ENCODE measurements at places on chromosomes 6 and 20.

DNA sequence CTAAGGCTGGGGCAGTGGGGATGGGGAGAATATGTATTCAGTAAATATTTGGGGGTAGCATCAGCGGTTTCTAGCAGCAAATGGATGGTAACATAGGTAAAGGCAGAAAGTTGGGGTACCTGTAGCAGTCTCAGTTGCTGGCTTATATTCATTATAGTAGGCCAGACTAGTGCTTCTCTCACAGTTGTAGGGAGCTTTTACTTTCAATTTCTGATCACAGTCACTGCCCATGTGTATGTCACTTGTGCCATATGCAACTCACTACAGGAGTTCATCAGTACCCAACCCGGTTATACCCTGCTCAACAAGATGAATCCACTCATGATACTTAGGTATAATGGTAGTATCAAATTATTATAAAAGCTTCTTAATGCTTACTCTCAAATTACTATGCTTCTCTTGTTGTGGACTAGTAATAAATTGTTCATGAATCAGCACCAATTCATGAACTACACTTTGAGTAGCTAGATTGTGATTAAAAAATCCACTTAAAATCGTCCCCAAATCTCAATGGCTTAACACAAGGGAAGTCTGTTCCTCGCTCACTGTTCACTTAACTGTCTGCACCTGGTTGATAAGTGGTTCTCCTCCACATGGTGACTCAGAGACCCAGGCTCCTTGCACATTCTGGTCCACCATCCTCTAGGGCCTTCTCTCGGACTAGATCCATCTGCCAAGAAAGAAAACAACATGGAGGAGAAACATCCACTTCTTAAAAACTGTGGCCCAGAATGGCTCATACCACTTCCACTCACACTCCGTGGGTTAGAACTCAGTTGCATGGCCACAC lies 31.3 kb upstream of the MYLIP start:
- DNase-seq = no peak

GRCh38 chr6:12266571-12266970 lies 23.6 kb upstream of the EDN1 start:
- DNase-seq = no peak

DNA sequence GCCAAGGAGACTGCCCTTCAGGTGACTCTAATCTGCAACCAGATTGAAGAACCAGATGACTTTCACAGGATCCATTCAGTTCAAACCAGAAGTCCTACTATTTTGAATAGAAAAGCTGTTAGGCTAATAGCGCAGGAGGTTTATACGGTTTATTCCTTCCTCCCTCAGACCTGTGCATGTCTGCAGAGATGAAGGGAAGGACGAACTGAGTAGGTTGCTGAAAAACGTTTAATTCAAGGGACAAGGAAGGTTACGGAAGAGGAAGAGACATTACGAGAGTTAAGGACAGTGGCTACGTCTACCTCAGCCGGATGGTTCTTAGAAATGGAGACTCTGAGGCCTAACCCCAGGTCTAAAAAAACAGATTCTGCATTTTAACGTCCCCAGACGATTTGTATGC lies 978 bp downstream of the AURKA start:
- DNase-seq = no peak

DNA sequence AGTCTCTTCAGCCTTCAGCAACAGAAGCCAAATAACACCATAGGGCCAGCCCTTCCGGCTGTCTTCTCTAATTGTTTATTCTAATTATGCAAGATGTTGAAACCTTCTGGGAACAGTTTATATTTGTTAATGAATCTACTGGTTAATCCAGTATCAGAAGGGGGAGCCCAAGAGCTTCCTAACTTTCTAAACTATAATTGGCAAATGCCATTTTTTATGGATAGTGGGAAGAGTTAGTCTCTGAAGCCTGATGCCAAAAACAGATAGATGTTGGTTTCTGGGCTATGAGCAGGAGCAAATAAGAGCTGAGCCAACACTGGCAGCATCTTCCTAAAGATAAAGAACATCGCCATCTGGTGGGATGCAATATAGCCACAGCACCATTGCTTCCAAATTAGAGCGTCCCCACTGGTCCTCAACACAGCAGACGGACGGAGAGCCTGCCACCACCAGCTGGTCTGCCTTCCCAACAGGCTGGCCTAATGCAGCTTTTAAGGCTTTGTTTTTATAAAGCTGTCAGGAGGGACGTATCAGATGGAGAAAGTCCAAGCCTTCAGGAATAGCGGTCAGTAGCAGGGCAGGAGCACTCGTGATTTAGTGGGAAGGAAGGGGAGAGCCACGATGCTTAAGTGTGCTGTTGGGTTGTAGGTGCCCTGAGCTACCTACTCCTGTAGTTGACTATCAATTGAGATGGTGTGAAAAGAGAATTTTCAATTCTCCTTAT lies 118.8 kb downstream of the RALGAPA2 start:
- no peak for DNase-seq

GRCh38 chr6:154297721-154298120 lies 58.9 kb downstream of the IPCEF1 start:
- no peak for DNase-seq

DNA sequence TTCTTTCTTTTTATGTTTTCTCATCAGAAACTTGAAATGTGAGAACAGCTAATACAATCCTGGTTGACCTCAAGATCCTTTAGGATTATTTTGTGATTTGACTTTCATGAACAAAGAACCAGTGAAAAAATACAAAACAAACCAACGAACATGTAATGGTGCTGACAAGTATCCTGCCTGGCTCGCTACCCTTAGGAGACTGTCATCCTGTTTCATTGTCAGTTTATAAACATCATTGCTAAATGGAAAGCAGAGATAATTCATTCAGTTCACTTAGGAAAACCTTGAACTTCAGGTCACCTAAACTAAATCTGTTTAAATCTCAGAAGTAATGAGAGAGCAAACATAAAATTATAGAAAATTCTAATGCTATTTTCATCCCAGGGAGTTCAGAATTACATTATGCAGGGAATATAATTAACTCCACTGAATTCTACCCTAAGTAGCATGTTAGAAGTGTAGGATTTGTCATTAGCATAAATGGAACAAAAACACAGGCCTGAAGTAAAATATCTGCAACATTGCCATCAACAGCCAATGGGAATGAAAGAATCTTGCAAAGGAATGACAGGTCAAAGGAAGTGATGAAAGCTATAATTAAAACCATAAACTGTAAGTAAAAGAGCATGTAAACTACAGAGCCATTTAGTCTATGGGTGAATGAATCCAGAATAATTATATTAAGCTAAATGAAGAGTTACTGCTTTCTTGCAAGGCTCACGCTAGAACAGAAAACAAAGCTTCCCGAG lies 401.2 kb upstream of the MANEA start:
- DNase-seq = no peak

DNA sequence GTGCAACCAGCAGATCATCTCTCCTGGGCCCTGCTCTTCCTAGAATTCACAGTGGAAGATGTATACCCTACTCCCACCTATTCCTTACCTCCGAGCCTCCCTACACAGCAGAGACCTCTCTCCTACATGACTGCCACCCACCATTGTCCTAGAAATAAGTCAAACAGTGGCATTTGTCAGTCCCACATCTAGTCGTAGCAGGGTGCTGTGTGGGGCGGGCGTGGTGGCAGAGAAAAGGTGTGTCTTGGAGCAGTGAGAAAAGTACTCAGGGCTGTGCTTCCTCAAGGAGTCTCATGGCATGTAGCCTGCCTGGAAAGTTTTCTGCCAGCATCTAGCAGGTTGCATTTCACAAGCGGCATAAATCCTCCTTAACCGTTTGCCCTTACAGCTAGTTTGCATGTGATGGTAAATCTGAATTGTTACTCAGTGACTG lies 59.4 kb upstream of the PTGIS start:
- no peak for DNase-seq

DNA sequence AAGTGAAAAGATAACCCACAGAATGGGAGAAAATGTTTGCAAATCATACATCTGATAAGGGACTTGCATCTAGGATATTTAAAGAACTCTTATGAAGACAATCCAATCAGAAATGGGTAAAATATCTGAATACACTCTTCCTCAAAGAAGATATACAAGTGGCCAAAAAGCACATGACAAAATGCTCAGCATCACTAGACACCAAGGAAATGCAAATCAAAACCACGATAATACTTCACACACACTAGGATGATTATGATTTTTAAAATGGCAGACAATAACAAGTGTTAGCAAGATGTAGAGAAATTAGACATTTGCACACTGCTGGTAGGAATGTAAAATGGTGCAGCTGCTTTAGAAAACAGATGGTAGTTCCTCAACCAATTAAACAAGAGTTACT lies 34.8 kb upstream of the SIRT5 start:
- DNase-seq = no peak

DNA sequence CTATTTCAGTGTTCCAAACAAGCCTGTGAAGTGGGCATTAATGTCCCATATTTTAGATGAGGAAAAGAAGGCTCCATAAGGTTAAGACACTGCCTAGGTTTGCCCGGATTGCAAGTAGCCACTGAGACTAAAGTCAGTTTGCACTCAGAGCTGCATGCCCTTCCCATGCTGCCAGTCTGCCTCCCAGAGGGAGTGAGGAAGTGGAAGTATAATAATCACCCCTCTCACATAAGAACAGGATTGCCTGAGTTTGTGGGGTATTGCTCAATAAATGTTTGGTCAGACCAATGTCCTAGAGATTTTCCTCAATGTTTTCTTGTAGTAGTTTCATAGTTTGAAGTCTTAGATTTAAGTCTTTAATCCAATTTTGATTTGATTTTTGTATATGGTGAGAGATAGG lies 43.9 kb upstream of the CLIC5 start:
- DNase-seq = no peak

DNA sequence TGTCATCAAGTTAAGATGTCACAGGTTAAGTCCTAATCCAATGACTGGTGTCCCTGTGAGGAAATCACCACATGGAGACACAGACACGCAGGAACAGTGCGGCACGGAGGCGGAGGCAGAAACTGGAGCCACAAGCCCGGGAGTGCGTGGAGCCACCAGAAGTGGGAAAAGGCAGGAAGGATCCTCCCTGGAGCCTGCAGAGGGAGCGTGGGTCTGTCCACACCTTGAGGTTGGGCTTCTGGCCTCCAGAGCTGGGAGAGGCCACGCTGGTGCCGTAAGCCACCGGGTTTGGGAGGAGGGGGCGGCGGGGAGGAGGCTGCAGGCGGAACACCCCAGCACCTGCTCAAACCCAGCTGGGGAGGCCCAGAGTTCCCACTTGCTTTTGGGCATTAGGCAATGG lies 3.8 kb downstream of the CABLES2 start:
- DNase-seq = no peak

- no peak for DNase-seq
These were observed 201.8 kb downstream of the TTLL2 start for GRCh38 chr6:167526465-167527368.

DNA sequence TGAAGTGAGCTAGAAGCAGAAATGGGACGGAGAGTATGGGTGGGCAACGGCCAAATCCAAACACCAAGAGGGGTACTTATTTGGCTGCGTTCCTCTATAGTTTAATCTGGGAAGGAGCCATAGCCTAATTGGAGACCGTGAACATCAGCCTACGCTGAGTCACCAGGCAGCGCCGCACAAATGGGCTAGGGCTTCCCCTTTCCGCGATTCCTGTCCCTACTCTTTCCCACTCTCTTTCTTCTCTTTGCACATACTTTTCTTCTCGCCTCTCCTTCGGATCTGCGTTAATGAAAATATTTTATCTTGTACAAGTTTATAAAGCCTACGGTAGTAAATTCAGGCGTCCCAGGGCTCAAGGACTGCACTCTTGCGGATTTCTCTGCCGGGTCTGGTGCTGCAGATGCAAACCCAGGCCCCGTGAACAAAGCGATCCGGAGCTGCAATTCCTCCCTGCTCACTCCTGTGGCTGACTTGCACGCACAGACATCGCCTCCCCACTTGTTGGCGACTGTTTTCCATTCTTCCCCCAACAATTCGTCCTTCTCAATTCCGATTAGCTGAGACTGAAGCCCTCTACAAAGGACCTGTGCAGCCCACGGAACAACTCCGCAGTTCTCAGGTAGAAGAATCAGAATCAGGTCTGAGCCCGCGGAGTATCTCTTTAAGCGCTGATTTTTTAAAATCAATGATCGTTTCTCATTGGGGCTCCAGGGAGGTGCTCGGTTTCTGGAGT lies 4.2 kb upstream of the TBX18 start:
- no peak for DNase-seq

GRCh38 chr6:175680-176079 lies 116.6 kb upstream of the DUSP22 start:
- DNase-seq = no peak

DNA sequence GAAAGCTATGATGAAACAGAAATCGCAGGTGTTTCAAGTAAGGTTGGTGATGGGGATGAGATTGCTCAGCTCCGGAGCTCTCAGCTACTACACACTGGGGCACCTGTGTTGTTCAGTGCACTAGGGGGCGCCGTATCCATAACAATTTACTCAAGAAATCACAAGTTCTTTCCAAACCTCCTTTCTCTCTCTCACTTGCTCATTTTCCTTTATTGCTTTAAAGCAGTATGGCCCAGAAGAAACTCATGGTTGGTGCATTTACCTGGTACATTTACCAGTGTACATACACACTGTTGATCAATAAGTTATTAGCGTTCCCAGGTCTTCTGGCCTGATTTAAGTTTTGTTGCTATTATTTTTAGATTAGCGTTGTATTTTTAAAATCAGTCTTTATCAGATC lies 235.2 kb upstream of the TAB2 start:
- peak; percentile 68 for DNase-seq

DNA sequence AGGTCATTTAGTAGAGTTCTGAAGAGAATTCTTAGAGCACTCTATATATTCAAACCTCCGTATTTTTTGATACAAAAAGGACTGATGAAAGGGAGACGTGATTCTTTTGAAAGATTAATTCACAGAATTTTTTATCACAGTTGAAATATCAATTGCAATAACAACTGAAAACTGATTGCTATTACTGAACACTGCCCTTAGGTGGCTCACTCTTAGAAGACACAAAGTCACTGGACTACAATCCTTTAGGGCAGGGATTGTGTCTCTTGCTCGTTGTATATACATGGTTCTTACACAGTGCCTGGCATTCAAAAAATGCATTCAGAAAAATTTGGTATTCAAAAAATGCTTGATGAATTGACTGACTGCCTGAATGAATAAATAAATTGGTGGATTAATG lies 17.1 kb upstream of the CALHM6 start:
- no peak for DNase-seq

DNA sequence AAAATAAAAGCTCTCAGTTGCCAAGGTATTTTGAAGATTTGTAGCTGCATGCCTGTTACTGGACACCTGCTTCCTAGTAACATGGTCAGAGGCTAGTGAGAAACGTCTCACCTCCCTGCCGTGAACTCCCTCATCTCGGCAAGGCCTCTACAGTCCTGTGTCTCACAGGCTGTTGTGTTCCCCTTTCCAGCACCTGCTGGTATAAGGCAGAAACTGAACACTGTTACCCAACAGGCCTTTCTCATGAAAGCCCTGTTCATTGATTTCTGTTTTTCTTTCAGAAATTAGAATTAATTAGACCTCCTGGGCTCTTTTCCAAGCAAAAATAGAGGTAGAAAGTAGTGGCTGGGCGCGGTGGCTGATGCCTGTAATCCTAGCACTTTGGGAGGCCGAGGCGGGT lies 17.6 kb upstream of the SRSF3 start:
- DNase-seq = no peak

DNA sequence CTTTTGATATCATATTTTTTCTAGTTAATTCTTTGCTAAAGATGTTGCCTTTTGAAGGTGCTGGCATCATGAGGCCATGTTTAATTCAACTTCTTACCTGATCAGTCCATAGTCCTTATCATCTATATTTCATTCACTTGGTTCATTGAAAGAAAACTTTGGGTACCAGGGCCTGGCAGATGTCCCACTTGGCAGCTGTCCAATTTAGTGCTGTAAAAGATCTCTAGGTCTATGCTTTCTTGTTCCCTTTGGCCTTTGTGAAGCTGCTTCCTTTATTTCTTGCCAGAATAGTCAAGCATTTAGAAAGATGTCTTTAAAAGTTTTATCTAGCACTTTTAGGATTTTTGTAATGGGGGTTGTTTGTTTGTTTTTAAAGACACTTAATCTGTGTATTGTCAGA lies 61.7 kb upstream of the EYA4 start:
- no peak for DNase-seq

Measured in stimulated activated CD4-positive, alpha-beta T cell treated with anti-CD3 and anti-CD28 coated beads, Interleukin-1b, Interleukin-23, amount 100 ng/mL, for 1 hour (primary cell).